ENCODE measurements at places on chromosomes 7 and 10. TPM values are rescaled to one million over a fixed set of nuclear protein-coding genes. Genes with fewer than 3 reads are reported as not detected.

GRCh38 chr10:11425296-11425610, 186.2 kb downstream of the USP6NL start:
- no peak overlapping the region for H3K4me3 ChIP-seq
- peaks cover 3% of the 10 kb centered on the region for H3K27me3 ChIP-seq
- H3K4me1 ChIP-seq: peaks cover 8% of the 10 kb centered on the region
- peak; percentile 15 for DNase-seq

SSC4D gene
- total RNA-seq: 0.23 TPM

SPDYE5 gene
- total RNA-seq: not detected

GRCh38 chr7:106866298-106867281, 1.5 kb downstream of the PIK3CG start:
- peak overlapping the region; percentile 86 for H3K27ac ChIP-seq
- H3K36me3 ChIP-seq: peaks cover 47% of the 10 kb centered on the region
- H3K4me3 ChIP-seq: peak overlapping the region; percentile 91
- H3K4me1 ChIP-seq: peaks cover 61% of the 10 kb centered on the region

DNA sequence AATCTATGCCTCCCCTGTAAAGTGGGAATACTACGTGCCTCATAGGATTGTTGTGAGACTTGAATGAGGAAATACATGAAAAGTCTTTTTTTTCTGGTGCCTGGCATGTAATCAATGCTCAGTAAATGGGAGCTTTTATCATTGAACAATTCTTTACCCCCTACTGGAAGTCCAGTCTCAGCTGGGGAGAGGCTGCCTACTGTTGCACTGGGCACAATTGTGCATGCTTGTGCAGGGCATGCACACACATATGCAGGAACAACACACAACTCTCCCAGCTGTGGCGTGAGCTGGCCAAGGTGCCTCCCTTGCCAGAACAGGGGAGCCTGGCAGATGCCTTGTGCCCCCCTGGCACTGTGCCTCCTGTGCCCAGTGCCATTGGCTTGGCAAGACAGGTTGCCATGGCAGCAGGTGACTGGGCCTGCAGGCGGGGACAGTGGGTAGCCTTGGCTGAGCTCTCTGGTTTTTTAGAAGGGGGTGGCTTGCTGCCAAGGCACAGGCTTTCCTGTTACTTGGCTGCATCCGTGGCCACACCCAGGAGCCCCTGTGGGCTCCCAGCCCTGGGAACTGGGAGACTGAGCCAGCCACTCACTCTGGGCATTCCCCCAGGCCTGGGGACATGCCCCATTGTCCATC, 16.1 kb upstream of the PALD1 start:
- no peaks in the 10 kb centered on the region for H3K36me3 ChIP-seq
- H3K27ac ChIP-seq: no peak overlapping the region
- H3K27me3 ChIP-seq: peaks cover 52% of the 10 kb centered on the region
- peaks cover 2% of the 10 kb centered on the region for H3K4me1 ChIP-seq
- no peak for DNase-seq
- no peak overlapping the region for H3K4me3 ChIP-seq

RPEL1 gene
- not detected for total RNA-seq

UBTD1 gene
- total RNA-seq: 0.88 TPM

DNA sequence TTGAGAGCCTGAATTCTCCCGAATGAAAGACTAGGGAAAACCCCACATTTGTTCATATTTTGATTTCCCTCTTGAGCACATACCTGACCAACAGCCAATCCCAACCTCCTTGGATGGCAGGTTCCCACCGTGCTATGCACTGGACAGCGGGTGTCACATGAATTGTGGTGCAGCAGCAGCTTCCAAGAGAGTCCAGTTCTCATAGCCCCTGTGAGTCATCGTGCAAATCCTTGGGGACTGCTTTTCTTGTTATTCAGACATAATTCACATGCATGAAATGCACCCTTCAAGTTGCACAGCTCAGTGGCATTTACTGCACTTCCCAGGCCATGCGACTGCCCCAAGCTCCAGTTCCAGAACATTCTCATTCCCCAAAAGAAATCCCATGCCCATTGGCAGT, 67.8 kb upstream of the PPP2R2D start:
- H3K27ac ChIP-seq: no peak overlapping the region
- no peaks in the 10 kb centered on the region for H3K36me3 ChIP-seq
- DNase-seq: no peak
- H3K4me1 ChIP-seq: no peaks in the 10 kb centered on the region

- peaks cover 25% of the 10 kb centered on the region for H3K36me3 ChIP-seq
- no peak overlapping the region for H3K27ac ChIP-seq
- DNase-seq: no peak
These were observed 4.0 kb upstream of the MRPS24 start for GRCh38 chr7:43873300-43873699.

DNA sequence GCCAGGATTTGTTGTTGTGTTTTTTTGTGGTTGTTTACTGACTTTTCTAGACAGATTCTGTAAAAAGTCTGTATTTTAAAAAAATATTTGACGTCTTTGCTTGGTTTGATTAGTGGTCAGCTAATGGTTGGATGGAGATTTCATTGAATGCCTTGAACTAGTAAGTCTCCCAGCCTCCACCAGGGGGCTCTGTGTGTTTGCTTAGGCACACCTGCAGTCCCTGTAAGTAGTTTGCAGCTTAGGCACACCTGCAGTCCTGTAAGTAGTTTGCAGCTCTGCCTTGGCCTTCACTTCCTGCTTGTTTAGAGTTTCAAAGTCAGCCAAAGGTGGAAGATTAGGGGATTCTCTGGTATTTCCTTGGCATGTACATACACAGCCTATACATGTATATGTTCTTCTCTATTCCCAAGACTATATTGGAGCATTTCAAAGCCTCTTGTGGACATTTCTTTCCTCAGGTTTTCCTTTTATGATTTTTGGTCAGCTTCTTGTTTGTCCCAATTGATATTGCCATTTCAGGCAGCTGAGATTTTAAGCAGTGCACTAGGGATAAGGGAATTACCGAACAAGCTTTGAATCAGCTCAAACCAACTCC, 101.6 kb downstream of the CCSER2 start:
- peaks cover 15% of the 10 kb centered on the region for H3K36me3 ChIP-seq
- H3K27me3 ChIP-seq: no peaks in the 10 kb centered on the region

DNA sequence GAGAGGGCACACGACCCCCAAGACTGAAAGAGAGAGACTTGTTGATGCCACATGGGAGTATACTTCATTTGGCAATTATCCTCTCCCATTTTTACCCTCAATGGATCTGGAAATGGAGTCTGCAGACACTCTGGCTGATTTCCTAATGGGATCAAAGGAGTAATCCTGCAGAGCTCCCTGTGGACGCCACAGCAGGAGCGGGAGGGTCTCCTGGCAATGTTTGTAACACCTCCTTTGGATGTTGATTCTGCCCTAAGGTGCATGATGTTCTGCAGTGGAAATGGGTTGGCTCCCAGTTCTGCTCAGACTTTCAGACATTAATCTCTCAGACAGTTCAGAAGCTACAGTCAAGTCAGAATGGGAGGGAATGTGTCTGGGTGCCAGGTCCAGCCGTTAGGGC, 166.0 kb upstream of the WDR11 start:
- no peaks in the 10 kb centered on the region for H3K36me3 ChIP-seq
- H3K4me1 ChIP-seq: no peaks in the 10 kb centered on the region
- H3K4me3 ChIP-seq: no peak overlapping the region
- H3K27ac ChIP-seq: no peak overlapping the region
- no peak for DNase-seq

DNA sequence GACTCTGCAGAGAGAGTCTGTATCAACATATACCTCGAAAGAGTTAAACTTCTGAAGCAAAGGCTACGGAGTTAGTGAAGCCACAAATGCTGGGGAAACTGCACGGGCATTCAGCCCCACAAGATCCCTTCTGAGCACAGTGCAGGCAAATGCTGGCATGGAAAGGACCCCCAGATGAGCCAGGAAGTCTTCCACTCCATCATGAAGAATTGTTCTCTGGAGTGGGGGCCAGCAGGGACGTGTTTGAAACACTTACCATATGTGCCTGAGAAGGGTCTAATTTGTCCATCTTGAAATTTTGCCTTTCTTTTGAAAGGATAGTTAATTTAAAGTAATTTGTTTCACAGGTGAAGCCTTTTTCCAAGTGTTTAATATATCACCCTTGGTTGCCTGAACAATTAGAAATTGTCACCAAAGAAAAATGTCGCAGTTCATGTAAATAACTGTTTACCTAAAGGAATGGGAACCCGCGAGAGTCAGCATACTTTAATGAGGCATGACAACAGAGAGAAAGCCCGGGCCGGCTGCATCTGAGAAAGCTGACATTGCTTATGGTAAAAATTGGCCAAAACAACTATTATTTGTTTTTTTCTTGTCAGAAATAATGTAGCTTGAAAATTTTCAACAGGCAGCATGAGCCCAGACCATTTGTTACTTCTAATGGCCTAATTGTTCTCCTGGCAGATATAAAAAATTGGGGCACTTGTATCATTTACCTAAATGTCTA, 287.6 kb upstream of the MGMT start:
- no peak overlapping the region for H3K4me3 ChIP-seq
- peaks cover 8% of the 10 kb centered on the region for H3K27me3 ChIP-seq
- DNase-seq: no peak
- no peaks in the 10 kb centered on the region for H3K36me3 ChIP-seq
- no peaks in the 10 kb centered on the region for H3K4me1 ChIP-seq

DNA sequence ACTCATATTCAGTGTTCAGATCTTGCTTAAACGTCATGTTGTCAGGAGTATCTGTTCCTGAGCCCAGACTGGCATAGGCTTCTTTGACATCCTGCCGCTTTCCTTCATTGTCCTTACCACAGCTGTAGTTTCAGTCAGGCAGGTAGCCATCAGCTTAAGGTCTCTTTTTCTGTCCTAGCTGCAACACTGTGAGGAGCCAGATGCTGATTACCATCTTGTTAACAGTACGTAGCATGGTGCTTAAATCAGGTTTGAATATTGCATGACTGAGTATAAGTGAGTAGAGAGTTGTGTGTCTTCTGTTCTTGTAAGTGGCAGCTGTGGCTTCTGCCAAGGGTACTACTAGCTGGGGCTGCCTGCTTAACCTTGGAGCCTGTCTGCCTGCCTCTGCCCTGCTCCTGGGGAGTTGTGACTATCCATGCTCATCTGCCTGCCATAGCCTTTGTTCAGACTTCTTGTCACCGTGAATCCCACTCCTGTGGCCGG, 92.6 kb downstream of the MAPK8 start:
- no peaks in the 10 kb centered on the region for H3K36me3 ChIP-seq
- DNase-seq: no peak
- no peak overlapping the region for H3K4me3 ChIP-seq
- no peak overlapping the region for H3K27ac ChIP-seq
- no peaks in the 10 kb centered on the region for H3K27me3 ChIP-seq

- H3K27me3 ChIP-seq: peaks cover 48% of the 10 kb centered on the region
- no peak overlapping the region for H3K4me3 ChIP-seq
- peaks cover 15% of the 10 kb centered on the region for H3K4me1 ChIP-seq
- H3K36me3 ChIP-seq: no peaks in the 10 kb centered on the region
- DNase-seq: peak; percentile 80
- H3K27ac ChIP-seq: peak overlapping the region; percentile 2
These were observed 289.6 kb downstream of the SFMBT2 start for GRCh38 chr10:7121154-7121797.

GRCh38 chr10:125114761-125115391, 45.5 kb downstream of the CTBP2 start:
- no peak overlapping the region for H3K27ac ChIP-seq
- H3K36me3 ChIP-seq: no peaks in the 10 kb centered on the region
- DNase-seq: no peak
- no peaks in the 10 kb centered on the region for H3K4me1 ChIP-seq

DNA sequence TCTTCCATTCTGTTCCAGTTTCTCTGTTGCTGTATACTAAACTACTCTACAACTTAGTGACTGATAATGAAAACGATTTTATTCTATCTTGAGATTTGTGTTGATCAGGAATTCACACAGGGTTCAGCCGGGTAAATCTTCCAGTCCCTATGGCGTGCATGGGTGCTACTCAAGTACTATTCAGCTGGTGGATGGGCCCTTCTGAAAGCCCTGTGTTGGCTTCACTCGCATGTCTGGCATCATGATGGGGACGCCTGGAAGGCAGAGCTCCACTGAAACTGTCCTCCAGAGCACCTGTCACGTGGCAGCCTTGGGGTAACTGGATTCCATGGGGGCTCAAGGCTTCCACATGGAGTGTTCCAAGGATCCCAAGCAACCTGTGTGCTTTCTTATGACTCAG, 86.0 kb upstream of the ZMIZ1 start:
- no peak overlapping the region for H3K4me3 ChIP-seq
- peaks cover 2% of the 10 kb centered on the region for H3K27me3 ChIP-seq
- H3K4me1 ChIP-seq: peaks cover 15% of the 10 kb centered on the region
- H3K36me3 ChIP-seq: no peaks in the 10 kb centered on the region

MKX gene
- total RNA-seq: not detected

DNA sequence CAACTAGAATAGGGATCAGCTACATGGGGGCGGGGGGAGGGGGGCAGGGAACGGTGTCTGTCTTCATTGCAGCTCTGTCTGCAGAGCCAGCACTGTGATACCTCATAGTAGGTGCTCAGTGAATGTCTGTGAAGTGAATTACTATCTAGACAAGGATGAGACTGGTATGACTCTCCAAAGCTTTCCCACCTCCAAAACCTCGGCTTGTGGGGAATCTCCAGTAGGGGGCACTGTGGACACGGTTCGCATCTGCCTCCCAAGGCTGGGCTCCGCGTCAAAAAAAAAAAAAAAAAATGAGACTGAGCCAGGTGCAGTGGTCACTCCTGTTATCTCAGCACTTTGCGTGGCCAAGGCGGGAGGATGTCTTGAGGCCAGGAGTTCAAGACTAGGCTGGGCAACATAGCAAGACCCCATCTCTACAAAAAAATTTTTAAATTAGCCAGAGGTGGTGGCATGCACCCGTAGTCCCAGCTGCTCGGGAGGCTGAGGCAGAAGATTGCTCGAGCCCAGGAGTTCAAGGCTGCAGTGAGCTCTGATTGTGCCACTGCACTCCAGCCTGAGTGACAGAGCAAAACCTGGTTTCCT, 9.6 kb downstream of the TRIM56 start:
- no peak for DNase-seq
- H3K27me3 ChIP-seq: peaks cover 6% of the 10 kb centered on the region
- peaks cover 13% of the 10 kb centered on the region for H3K4me1 ChIP-seq
- H3K27ac ChIP-seq: no peak overlapping the region

- H3K4me3 ChIP-seq: no peak overlapping the region
- H3K4me1 ChIP-seq: peaks cover 6% of the 10 kb centered on the region
- H3K27ac ChIP-seq: no peak overlapping the region
- H3K36me3 ChIP-seq: peaks cover 27% of the 10 kb centered on the region
- no peak for DNase-seq
These were observed 21.1 kb downstream of the SMURF1 start for GRCh38 chr7:99122762-99123161.

- H3K4me3 ChIP-seq: no peak overlapping the region
- no peaks in the 10 kb centered on the region for H3K36me3 ChIP-seq
- DNase-seq: no peak
These were observed 382.3 kb upstream of the MTPN start for GRCh38 chr7:136359333-136359903.

DNA sequence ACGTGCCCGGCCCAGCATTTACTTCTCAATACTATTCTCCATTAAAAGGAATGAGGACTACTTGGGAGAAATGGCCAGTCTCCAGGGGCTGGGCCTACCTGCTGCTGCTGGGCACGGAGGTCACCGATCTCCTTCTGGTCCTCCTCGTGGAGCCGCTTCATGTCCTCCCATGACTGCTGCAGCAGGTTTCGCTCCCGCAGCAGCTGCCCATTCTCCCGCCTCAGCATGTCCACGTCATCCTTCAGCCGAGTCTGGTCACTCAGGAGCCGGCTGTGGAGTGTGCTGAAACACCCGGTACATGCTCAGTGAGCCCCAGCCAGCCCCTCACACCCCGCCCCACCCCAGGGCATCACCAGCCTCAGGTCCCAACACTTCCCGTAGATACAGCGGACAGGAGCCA, 73.3 kb downstream of the DLG5 start:
- no peaks in the 10 kb centered on the region for H3K36me3 ChIP-seq
- H3K27ac ChIP-seq: no peak overlapping the region
- no peak for DNase-seq
- H3K27me3 ChIP-seq: no peaks in the 10 kb centered on the region

GRCh38 chr7:105664816-105665525, 83.7 kb upstream of the EFCAB10 start:
- H3K27ac ChIP-seq: no peak overlapping the region
- H3K36me3 ChIP-seq: peaks cover 6% of the 10 kb centered on the region
- no peak for DNase-seq
- H3K4me1 ChIP-seq: no peaks in the 10 kb centered on the region
- no peaks in the 10 kb centered on the region for H3K27me3 ChIP-seq
- H3K4me3 ChIP-seq: no peak overlapping the region

Measured in activated CD8-positive, alpha-beta memory T cell treated with anti-CD3 and anti-CD28 coated beads, Interleukin-2, amount 10 ng/mL, durations not matched to agents 7 days and 5 days (primary cell).